Stimulated activated effector memory CD8-positive, alpha-beta T cell treated with anti-CD3 and anti-CD28 coated beads, Interleukin-12 subunit alpha, Interleukin-12 subunit beta, amount 100 ng/mL, for 72 hours (primary cell): ENCODE measurements at places on chromosomes 2 and 18.

DNA sequence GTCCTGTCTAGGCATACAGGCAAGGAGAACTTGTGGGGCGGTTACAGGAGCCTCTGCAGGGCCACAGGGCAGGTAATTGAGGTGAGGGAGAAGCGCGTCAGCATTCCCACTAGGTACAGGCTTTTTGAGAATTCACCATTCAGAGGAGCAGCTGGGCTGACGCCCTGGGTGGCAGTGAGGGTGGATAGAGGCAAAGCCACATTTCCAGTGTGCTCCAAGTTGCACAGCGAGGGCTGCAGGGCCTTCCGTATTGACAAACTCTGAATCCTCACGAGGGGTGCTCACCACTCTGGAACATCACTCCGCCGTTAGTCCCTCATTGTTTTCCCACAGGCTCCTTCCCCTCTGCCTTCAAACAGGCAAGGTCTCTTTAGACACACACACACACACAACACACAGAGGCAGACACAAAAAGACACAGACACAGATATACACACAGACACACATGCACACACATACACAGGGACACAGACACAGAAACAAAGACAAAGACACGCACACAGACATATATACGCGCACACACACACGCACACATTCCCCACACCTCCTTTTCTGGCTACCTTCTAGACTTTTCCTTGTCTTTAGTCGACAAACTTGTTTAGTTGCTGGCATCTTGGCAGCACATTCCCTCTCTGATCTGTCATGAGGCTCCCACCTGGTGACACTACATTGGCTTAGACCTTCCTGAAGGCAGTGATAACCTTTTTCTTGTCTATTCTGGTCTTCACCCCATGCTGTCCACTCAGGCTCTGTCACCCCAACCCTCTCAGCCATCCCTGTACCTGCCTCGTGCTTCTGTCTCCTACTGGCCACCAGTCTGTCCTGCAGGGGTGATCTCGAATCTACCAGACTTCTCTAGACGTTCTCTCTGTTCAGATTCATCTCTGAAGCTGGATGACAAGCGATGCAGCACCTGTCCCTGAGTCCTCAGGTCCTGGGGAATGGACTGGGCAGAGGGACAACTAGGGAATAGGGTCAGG, 136.8 kb downstream of the ALPK2 start:
- no peak for DNase-seq

- no peak for DNase-seq
Observed at GRCh38 chr18:77038182-77038858, 94.3 kb downstream of the MBP start.

DNA sequence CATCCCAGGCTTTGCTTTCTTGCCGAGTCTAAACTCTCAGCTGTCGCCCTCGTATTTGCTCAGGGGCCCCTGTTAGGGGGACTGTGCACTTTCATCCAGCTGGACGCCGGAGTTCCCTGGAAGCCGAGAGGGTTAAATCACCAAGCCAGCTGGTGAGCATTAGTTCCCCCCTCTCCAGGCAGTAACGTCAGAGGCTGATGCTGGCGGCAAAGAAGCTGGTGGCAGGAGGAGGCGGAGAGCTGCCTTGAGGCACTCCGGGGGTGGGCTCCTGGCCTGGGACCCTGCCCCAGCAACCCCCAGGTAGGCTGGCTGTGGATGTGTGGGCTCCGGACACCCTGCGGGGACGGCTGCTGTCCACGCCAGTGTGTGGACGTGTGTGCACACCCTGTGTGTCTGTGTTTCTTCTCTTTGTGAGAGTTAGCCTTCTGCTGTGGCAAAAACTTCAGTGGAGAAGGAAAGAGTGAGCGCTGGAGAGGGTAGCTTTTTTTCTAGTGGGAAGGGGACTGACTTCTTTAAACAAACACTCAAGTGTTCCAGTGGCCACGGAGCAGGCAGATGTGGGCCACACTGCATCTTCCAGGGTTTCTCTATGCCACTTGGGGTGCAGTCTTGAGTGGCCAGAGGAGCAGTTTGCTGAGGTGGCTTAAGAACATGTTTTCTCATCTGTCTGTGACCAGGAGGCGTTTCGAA, 84.7 kb downstream of the GLI2 start:
- no peak for DNase-seq

GRCh38 chr2:98524168-98524567, 79.5 kb downstream of the INPP4A start:
- DNase-seq = no peak

GRCh38 chr18:9951022-9951859, 37.4 kb downstream of the VAPA start:
- no peak for DNase-seq

- DNase-seq = no peak
Observed at GRCh38 chr2:105718846-105719481, 25.7 kb upstream of the NCK2 start.
